PC-3 (cell line): ENCODE measurements at places on chromosomes 7 and 10.

GRCh38 chr10:128473911-128474310 lies 347.7 kb upstream of the MKI67 start:
- no peak for DNase-seq

GRCh38 chr7:151672716-151673115 lies 153.0 kb upstream of the RHEB start:
- DNase-seq = no peak

- peak; percentile 87 for DNase-seq
Observed at GRCh38 chr10:77836299-77836820, 90.2 kb downstream of the DLG5 start.

DNA sequence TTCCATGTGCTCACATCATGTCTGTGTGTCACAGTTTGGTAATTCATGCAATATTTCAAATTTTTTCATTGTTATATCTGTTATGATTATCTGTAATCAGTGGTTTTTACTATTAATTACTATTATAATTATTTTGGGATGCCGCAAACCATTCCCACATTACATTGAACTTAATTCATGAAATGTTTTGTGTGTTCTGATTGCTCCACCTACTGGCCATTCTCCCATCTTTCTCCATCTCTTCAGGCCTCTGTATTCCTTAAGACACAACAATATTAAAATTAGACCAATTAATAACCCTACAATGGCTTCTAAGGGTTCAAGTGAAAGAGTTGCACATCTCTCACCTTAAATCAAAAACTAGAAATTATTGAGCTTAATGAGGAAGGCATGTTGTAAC lies 398.5 kb downstream of the PCDH15 start:
- DNase-seq = peak; percentile 76

DNA sequence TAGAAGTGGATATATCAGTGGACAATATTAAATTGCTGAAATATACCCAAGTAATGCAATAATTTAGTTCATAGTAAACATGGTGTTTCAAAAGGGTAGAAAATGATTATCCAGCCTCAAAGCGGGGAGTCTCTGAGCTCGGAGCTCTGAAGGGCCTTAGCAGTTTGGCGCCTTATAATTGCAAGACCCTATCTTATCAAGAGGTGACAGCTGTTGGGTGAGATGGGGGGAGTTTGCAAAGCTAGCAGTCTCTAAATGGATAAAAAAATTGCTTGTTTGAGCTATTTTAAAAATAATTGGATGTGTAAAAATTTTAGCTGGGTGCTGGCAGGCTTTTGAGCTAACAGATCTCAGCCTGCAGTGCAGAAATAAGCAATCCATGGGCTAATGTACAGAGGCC lies 219.2 kb downstream of the CCSER2 start:
- no peak for DNase-seq

GRCh38 chr7:21948364-21948763 lies 2.7 kb upstream of the CDCA7L start:
- no peak for DNase-seq

GRCh38 chr10:6056411-6057135 lies 5.6 kb downstream of the IL2RA start:
- DNase-seq = no peak

DNA sequence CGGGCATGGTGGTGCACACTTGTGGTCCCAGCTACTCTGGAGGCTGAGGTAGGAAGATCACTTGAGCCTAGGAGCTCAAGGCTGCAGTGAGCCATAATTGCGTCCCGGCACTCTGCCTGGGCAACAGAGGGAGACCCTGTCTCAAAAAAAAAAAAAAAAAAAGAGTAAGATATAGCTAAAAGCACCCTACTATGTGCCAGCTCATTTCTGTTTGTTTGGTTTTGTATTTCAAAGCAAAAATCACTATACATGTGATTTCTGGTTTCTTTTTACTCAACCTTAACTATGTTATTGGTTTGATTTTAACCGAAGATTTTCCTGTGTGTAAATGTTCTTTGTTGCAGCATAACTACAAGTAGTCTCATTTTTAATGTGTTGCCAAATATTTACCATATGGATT lies 66.5 kb upstream of the RSBN1L start:
- DNase-seq = no peak

DNA sequence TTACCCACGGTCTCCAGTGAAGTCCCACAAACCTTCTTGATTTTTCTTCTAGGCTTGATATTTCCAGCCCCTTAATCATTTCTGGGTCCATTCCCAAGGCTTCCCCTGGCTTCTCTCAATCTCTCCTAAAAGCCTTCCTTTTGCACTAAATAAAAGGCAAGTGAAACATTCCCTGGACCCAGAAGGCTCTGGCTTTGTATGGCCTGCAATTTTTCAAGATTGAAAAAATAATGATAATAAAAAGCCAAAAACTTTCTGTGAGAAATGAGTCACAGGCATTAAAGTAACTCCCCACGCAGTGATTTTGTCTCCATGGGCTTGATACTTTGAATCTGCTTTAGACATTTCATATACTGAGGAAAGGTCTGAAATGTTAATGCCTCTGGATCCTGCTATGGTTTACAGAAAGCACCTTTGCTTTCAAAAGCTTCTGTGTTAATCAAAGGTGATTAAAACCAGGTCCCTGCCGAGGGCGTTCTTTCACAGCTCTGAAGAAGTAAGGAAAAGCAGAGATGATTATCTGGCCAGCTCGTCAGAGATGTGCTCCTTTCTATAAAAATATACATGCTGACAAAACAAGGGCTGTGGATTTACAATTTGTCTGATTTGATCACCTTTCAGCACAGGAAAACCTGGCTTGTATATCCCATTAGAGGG lies 118.9 kb upstream of the TMEM72 start:
- DNase-seq = no peak

DNA sequence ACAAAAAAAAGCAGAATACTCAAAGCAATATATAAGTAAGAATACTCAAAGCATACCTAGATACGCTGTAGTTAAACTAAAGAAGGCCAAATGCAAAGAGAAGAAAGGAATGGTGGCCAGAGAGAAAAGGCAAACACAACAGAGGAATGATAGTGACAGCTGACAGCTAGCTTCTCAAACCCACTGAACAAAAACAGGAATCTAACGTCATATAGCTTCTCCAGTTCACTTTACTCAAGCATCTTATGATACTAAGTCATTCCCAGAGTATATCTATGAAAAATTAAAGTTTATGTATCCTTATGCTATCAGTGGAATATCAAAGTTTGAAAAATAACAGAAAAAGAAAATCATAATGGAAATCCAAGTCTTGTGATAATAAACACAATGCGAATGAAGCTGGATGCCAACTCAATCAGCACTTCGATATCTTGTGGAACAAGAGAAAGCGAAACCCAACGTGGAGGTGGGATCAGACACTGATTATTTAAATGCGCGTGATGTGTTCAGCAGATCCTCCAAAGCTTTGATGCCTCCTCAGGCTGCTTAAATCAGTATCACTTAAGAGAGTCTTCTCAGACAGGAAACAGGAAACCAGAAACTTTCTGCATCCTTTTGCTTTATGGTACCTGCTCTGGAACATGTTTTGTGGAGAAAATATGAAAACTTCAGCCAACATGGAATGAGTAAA lies 102.8 kb downstream of the PIP4K2A start:
- no peak for DNase-seq

- peak; percentile 100 for DNase-seq
Observed at GRCh38 chr10:52864201-52865106, 91.9 kb upstream of the MBL2 start.

- DNase-seq = no peak
Observed at GRCh38 chr7:101795461-101795860, 22.0 kb upstream of the CUX1 start.

DNA sequence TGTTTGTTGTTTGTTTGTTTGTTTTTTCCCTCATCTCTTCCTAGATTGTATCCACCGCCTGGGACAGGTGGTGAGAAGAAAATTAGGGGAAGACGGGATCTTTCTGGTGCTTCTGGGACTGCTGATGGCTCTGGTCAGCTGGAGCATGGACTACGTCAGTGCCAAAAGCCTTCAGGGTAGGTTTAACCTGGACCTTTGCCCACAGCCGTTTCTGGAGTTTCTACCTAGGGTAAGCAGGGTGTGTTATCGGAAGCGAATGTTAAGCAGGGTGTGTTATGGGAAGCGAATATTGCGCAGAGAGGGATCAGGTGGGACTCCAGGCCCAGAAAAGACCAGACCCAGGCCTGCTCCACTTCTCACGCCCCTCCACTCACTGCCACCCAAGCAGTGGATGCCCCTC lies 4.7 kb downstream of the CLCN1 start:
- DNase-seq = peak; percentile 60
